M059J (cell line): ENCODE measurements at places on chromosomes 3 and 15.

- peak; percentile 27 for DNase-seq
Measured at GRCh38 chr3:169242708-169243513, 420.6 kb downstream of the MECOM start.

GRCh38 chr3:188306435-188307005 lies 152.6 kb downstream of the LPP start:
- DNase-seq = no peak

GRCh38 chr3:141386611-141387111 lies 18.4 kb downstream of the ZBTB38 start:
- no peak for DNase-seq

GRCh38 chr3:104519068-104519467 lies 847.6 kb upstream of the ALCAM start:
- no peak for DNase-seq

- no peak for DNase-seq
Measured at GRCh38 chr3:46853441-46854415, 9.5 kb downstream of the MYL3 start.

DNA sequence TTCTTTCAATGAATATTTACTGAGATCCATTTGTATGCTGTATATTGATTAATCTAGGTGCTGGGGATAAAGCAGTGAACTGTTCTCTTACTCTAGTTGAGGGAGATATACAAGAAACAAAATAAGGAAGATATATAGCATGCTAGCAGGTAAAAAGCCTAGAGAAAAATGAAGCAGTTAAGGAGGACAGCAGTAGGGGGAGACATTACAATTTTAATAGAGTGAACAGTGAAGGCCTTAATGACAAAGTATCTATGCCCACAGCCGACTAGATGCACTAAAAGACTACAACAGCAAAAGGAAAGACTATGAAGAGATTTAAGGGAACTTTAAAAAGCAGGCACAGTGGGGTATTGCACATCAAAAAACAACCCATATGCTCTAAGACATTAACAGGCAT lies 81.4 kb downstream of the XRN1 start:
- DNase-seq = peak; percentile 20

DNA sequence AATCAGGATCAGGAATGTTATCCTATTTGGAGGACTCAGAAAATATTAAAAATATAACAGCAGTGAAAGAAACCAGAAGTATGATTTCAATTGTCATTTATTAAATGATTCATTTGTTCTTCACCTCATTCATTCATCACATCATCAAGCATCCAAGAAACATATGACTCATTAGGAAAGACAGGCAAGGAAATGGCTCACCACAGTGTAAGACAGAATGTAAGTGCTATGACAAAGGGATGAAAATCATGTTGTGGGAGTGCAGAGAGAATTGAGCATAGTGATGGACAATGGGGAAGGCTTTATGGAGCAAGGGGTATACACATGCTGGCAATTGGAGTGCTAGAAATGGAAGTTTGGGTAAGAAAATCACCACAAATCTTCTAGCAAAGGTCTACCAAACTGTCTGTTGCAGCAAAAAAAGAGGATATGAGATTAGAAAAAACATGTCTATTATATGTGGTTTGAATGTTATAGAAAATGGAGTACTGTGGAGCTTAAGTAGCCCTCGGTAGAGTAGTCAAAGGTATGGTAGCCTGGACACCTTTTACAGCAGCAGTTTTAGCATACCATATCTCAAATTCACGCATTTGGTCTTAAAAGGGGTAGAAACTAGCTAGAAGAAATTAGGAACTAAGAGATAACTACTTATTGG lies 111.1 kb upstream of the GPR149 start:
- no peak for DNase-seq

GRCh38 chr3:65619888-65620287 lies 418.8 kb downstream of the MAGI1 start:
- DNase-seq = no peak

DNA sequence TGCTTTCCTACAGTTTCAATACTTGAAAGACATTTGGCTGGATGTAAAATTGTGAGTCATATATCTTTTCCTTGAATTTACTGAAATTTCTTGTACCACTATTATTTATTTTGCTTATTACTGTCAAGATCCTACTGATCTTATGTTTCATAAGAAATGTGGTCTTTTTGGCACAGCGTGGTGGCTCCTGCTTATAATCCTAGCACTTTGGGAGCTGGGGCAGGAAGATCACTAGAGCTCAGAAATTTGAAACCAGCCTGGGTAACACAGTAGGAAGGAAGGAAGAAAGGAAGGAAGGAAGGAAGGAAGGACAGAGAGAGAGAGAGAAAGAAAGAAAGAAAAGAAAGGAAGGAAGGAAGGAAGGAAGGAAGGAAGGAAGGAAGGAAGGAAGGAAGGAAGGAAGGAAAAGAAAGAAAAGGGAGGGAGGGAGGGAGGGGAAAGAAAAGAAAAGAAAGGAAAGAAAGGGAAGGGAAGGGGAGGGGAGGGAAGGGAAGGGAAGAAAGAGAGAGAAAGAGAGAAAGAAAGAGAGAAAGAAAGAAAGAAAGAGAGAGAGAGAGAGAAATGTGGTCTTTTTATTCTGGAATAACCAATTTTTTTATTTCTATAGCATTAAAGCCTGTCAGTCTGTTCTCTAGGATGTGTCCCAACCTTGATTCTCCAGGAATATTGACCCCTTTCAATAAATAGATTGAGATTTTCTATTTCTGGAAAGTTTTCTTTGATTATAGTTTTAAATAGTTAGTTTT lies 572.0 kb upstream of the TGFBR2 start:
- DNase-seq = no peak

DNA sequence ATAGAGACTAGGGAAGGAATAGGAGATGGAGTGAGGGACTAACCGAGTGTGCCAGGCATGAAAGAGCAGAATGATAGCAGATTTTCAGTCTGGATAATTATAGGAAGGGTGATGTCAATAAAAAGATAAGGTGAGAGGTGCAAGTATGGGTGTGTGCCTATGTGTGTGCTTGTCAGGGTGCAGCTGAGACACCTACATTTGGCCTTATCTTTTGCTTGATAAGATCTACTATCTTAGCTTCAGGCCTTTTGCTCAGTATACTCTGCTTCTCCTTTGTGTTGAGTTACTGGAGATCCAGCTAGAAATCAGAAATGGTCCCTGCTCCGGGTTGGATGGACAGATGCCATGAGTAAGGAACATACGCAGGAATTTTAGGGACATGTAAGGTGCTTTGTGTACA lies 17.4 kb downstream of the ARL14 start:
- no peak for DNase-seq

GRCh38 chr3:100440895-100441294 lies 39.6 kb downstream of the LNP1 start:
- DNase-seq = no peak

- DNase-seq = peak; percentile 61
Measured at GRCh38 chr3:45333549-45333948, 54.8 kb upstream of the LARS2 start.

- DNase-seq = no peak
Measured at GRCh38 chr15:48426044-48426443, 94.8 kb downstream of the DUT start.

DNA sequence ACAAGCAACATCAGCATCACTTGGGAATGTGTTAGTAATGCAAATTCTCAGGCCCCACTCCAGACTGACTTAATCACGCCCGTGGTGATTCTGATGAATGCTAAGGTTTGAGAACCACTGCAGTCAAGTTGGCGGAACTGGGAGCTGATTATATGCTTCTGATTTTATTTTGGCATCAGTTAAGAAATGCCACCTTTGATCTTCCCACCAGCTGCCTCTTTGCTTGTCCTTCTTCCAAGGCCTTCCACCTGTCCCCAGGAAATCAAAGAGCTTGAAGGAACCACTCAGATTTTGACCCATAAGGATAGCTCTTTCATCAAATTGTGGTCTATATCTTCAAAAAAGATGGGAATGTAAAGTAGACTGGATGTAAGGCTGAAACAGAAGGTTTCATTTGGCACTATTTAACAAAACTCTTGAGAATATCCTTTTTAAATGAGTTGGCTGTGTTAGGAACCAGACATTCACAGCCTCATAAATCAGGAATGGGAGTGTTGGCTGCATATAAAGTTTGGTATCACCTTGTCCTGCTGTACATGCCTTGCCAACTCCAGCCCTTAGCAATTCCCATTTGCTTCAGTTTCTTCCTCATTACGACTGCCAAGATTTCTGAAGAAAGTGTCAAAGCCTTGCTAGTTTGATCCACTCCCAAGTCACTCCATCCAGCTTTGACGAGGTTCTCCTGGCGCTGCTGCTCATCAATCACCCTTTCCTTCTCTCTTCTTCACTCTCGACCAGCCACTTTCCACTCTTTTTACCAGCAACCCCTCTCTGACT lies 125.8 kb upstream of the NPHP3 start:
- no peak for DNase-seq

- peak; percentile 15 for DNase-seq
Measured at GRCh38 chr3:24323272-24323671, 171.4 kb downstream of the THRB start.

DNA sequence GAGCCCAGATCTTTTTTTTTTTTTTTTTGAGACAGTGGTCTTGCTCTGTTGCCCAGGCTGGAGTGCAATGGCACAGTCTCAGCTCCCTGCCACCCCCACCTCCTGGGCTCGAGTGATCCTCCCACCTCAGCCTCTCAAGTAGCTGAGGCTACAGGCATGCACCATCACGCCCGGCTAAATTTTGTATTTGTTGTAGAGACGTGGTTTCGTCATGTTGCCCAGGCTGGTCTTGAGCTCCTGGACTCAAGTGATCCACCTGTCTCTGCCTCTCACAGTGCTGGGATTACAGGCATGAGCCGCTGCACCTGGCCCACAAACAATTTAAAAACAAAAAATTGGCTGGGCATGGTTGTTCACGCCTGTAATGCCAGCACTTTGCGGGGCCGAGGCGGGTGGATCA lies 22.6 kb upstream of the SLC6A6 start:
- no peak for DNase-seq

GRCh38 chr3:58062472-58062871 lies 54.2 kb downstream of the FLNB start:
- no peak for DNase-seq

- no peak for DNase-seq
Measured at GRCh38 chr15:48273049-48273448, 58.2 kb upstream of the DUT start.

GRCh38 chr3:150751781-150752263 lies 11.1 kb downstream of the SIAH2 start:
- DNase-seq = no peak

DNA sequence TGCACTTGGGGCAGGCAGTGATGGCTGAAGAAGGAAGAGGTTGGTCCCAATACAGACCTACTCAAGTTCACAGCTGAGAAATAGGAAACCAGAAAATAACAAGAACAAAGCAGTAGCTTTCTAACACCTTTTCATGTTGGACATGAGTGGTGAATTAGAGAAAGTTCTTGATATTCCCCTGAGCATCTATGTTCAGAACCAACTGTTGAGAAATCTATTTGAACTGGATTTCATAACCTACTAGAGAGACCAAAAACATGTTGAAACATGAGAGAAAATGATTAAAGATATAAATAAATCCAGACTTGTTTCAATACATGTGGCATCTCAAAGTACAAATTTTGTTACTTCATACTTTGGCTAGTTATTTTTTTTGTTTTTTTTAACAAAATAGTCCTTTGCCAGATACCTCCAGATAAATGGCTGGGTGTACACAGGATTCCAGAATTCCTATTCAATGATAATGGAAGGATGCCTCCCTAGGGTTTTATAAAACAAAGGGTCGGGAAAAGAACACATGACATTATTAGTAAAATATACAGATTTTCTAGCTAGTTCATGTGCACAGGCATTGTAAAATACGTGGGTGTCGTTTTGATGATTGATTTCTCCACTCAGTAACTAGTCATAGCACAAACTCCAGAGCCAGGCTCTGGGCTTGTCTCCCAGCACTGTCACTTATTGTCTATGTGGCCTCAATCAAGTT lies 34.4 kb upstream of the TNFSF10 start:
- DNase-seq = no peak

DNA sequence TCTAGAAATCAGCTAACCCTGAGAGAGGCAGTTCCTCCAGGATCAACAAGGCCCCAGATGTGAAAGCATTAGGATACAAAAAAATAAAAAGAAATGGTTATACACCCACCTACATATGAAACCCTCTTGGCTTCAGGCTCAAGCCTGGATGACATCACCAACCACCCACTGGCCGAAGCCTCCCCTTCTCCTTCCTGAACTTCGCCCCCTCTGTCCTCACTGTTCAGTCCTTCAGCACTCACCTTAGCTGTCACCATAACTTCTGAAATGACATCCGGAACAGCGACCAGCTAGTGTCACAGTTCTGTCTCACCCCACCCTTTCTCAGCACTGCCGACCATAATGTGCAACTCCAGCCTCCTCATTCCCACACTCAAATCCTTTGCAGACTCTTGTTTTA lies 98.7 kb downstream of the PLCH1 start:
- no peak for DNase-seq

DNA sequence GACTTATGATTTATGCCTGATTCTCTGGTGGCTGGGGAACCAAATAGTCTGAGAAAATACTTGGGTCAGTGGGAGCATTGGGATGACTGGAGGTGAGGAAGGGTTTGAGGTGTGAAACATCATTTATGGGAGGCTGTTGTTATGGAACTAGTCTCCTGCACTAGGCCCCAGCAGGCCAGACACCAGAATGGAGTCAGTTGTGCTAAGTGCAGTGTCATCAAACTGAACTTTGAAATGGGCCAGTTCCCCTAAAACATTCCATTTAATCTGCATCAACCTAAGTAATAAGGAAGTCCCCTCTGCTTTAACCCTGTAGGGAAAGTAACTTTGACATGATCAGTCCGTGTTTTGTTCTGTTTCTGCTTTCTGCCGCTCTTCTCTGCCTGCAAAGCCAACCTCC lies 44.9 kb upstream of the KLHL25 start:
- no peak for DNase-seq

GRCh38 chr15:99719096-99719541 lies 14.1 kb downstream of the LYSMD4 start:
- peak; percentile 85 for DNase-seq

DNA sequence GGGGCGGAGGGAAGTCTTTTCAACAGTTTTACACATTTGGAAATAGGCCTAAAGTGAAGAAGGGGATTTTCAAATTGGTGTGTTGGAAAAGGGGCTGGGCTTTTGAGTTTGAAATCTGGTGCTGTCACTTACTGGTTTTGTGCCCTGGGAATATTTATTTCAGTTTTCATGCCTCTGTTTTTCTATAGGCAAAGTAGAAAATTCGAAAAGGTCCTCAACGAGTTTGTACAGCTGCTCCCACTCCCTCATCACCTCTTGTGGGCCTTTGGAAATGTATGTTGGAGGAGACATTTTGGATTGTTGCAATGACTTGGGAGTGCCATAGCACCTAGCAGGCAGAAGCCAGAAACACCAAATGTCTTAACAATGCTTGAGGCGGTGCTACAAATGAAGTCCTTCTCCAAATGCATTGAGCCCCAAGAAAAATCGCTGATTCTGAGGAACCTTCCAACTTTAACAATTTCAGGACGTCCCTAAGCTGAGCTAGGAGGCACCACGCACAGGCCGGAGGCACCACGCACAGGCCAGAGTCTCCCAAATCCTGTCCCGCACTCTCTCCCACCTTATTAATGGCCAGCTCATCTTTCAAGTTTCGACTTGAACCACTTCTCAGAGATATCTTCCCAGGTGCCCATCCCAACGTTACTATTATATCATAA lies 639 bp upstream of the POLR2M start:
- no peak for DNase-seq
